ENCODE measurements at places on chromosomes 5 and 9.

GRCh38 chr5:154811239-154811638 is 39.2 kb downstream of the FAXDC2 start:
- DNase-seq: no peak

DNA sequence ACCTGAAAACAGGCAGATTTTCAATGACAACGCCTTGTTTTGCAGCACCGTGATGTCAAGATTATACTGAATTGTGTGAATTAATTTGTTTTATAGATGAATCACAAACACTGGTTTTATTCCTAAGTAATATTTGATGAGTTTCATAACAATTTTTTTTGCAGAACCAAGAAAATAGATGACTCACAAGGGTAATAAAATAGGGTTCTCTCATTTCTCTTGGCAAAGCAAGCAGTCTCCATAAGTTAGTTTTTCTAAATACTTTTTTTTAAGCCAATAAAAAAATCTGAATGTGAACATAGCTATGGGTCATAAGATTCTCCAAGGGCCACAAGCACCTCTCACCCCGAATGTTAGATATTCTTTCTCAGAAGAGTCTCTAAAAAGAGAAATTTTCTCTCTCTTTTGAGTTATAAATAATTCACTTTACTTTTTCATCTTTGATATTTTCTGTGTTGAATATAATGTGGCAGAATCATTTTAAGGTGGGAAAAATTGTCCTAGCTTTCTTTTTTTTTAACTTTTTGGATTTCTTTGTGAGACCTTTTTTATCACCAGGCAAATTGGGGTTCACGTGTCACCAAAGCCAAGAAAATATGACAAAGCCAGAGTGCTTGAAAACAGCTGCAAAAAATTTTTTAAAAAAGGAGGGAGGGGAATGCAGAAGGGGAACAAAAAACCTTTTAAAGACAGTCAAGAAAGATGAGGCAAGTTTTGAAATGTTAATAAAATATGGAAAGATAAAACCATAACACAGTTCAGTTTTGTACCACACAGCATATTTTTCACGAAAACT is 174.6 kb upstream of the DAPK1 start:
- DNase-seq: no peak

DNA sequence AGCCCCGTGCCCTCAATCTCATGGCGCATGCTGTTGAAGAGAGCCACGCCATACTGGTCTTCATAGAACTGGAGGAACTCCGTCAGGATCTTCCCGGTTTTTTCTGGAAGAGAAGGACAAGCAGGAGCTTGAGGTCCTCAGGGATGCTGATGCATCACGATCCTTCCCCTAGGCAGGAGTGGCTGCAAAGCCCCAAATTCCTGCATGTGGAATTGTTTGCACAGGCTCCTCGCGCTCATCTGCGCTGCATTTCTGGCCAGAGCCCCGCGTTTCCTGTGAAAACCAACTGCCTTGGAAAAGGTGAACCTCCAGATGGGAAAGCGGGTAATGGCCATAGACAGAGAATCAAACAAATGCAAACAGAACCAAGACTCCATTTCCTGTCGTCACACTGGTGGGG is 80.4 kb downstream of the LRSAM1 start:
- no peak for DNase-seq

GRCh38 chr5:119284031-119284430 is 71.8 kb upstream of the TNFAIP8 start:
- DNase-seq: no peak

DNA sequence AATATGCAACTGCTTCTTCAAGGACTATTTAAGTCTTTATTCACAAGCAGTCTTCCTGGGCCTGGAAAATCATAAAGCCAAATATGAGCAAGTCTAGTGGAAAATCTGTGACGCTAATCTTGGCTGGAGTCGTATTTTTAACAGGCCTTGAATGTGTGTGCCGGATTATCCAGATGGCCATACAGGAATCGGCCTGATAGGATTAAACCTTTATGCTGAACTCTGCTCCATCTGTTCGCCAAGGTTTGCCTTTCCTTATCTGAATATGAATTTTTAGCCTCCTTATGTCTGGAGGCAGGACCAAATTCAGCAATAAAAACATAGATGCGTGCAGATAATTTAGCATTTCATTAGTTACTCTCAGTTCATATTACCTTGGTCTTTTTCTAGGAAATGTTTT is 294.5 kb downstream of the EBF1 start:
- no peak for DNase-seq

- no peak for DNase-seq
Observed at GRCh38 chr5:73962801-73963425, 336.9 kb downstream of the ARHGEF28 start.

DNA sequence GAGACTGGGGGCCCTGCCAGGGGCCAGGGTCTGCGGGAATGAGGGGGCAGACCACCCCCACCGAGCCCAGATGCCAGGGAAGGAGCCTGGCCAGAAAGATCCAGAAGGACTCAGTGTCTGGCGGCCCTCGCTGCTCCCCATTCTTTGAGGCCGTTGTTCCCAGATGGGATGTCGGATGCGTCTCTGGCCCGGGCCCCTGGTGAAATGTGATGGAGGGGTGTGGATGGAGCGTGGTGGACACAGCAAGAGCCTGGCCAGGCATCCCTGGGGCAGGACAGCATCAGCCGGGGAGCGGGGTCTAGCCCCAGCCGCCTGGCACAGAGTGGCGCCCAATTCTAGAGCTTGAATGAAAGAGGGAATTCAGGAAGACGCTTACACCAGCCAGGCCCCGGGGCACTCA is 46.2 kb upstream of the NKD2 start:
- no peak for DNase-seq

GRCh38 chr5:172667786-172668593 is 26.9 kb downstream of the NEURL1B start:
- no peak for DNase-seq

DNA sequence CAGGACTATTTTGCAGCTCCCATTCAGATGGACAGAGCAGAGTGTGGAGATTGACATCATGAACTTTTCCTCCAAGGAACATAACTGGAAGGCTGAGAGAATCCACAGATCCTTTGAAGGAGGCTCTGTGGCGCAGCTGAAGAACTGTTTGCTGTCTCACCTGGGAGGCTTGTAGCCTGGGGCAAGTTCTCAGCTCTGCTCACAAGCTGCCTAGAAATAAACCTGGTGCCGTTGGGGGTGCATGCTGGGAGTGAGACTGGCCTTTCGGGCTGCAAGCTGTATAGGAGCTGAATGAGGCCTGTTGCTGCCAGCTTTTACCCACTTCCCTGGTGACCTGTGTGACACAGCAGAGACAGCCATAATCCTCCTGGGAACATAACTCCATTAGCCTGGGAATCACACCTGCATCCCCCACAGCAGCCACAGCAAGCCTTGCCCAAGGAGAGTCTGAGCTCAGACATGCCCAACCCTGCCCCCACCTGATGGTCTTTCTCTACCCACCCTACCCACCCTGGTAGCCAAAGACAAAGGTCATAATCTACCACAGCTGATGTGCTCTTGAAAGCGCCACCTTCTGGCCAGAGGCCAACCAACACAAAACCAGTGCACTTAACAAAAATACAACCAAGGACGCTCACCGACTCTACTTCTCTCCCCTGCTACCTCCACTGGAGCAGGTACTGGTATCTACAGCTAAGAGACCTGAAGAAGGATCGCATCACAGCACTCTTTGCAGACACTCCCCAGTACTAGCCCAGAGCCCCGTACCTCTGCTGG is 205.1 kb upstream of the MRPS30 start:
- DNase-seq: no peak

GRCh38 chr5:69292306-69292705 is 40.3 kb downstream of the CCDC125 start:
- DNase-seq: no peak

GRCh38 chr9:96667363-96667728 is 12.2 kb upstream of the PRXL2C start:
- no peak for DNase-seq

GRCh38 chr5:127335381-127335780 is 44.8 kb downstream of the MEGF10 start:
- DNase-seq: no peak

DNA sequence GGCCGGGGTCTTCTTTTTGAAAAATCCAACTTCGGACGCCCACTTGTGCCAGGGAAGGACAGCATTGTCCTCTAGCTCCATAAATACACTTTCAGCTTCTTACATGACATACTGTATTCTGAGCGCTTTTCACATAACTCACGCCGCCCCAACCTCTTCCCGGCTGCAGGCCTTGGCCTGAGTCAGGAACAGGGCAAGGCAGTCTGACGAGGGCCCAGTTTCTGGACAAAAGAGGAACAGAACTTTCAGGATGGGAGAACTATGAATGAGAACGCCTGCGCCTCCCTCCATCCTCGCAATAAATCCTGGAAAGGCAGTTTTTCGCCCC is 650 bp downstream of the DCTN4 start:
- DNase-seq: no peak

GRCh38 chr5:61139094-61139873 is 23.0 kb downstream of the SMIM15 start:
- DNase-seq: no peak

GRCh38 chr9:131839281-131840084 is 99.6 kb upstream of the RAPGEF1 start:
- DNase-seq: peak; percentile 31

GRCh38 chr5:139386050-139386438 is 2.9 kb upstream of the SLC23A1 start:
- DNase-seq: no peak

GRCh38 chr9:86342269-86342668 is 11.9 kb downstream of the TUT7 start:
- DNase-seq: no peak

DNA sequence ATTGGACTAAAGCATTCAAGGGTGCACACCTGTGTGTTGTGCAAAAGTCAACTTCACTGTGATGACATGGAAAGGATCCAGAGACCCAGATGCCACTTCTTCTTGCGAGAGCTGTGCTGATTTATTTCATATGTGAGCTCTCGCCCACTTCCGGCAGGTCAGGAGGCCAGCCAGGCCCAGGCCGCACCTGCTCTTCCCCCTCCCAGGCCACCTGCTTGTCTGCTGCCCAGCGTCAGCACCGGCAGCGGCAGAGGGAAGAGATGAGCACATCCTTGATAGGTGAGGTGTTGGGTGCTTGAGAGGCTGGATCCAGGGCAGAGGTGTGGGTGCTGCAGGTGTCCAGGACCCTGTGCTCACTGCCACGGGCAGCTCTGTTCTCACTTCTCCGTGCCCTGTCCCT is 242.9 kb downstream of the FANCC start:
- no peak for DNase-seq

DNA sequence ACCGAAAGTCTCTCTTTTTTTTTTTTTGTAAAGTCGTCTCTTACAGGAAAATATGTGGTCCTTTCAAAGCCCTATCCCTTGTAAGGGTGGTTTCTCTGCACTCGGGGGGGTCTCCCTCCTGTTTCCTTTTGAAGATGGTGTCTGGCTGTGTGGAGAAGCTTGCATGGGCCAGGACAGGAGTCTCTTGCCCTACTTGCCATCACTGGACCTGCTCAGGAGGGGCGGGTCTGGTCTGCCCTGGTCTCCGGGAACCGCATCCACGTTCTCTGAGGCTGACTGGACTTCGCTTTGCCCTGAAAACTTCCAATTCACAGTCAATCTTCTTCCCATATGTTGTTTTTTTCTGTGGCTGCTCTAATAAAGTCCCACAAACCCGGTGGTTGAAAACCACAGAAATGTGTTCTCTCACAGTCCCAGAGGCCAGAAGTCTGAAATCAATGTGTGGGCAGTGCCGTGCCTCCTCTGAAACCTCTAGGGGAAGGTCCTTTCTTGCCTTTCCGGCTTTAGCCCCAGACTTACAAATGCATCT is 92.9 kb upstream of the IER5L start:
- DNase-seq: no peak

- DNase-seq: no peak
Observed at GRCh38 chr5:551406-551805, 27.2 kb upstream of the SLC9A3 start.

- no peak for DNase-seq
Observed at GRCh38 chr5:69271376-69271775, 36.7 kb downstream of the CDK7 start.

GRCh38 chr9:105233873-105234272 is 10.6 kb upstream of the SLC44A1 start:
- no peak for DNase-seq

GRCh38 chr5:36250427-36250826 is 8.7 kb upstream of the NADK2 start:
- no peak for DNase-seq

DNA sequence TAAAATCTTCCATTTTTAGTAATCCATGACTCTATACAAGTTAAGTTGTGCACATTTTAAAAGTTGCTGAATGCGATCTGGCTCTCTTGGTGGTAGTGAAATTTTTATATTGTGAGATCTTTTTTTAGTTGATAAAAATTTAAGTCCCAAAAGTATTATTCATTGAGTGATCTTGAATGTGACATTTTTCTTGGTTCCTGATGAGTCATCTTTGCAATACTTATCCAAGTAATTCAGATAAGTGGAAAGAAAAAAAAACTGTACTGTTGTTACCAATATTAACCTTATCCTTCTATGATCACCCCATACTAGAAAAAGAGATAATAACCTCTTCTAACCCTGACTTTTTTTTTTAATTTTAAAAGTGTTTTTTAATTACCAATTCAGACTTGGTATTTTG is 601.3 kb downstream of the PSAT1 start:
- DNase-seq: no peak

DNA sequence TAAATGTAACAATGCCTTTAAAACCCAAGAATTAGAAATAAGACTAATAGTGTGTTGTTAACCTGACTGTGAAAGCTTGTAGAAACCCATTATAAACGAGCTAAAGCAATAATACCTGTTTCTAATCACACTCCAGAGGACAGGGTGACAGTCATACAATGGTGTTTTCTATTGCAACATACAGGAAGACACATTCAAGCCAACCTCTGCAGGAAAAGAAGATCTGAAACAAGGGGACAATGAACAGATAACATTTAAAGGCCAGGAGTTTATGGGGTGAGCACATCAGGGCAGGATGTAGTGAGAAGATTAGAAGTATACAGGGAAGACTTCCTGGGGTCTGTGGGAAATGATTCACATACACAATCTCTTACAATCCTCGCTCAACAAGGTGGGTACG is 13.8 kb downstream of the BARHL1 start:
- no peak for DNase-seq

GRCh38 chr5:91443761-91444467 is 60.8 kb upstream of the ARRDC3 start:
- no peak for DNase-seq

DNA sequence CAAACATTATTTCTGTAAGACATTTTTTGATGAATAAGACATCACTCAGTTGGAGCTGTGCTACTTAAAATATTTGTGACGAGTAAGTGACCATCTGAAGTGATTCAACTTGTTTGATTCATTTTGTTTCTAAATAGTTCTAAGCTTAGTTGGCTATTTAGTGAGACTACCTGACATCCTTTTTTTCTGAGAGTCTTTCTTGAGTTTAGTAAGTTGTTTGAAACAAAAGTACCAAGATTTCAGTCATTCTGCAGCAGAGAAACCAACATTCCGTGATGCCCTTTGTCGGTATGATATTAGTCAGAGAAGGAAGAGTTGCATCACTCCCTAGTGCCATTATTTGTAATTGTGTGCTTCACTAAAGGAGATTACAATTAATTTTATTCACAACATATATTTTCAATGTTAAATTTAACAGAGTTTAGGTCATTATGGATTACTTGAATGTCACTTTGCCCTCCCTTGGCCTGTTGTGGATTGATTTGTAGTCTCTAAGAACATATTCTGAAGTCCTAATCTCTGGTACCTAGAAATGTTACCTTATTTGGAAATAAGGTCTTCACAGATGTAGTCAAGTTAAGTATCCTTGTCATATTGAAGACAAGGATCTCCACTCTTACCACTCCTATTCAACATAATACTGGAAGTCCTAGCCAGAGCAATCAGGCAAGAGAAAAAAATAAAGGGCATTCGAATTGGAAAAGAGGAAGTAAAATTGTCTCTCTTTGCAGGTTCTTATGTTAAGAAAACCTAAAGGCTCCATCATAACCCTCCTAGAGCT is 212.2 kb downstream of the PCSK1 start:
- no peak for DNase-seq

GRCh38 chr9:33818167-33818846 is 1.3 kb downstream of the UBE2R2 start:
- DNase-seq: no peak

All from T-helper 22 cell (primary cell).